ENCODE measurements at places on chromosomes 3 and 15.
A peak's percentile ranks its signal among the peaks of the same experiment; 100 is the strongest.

DNA sequence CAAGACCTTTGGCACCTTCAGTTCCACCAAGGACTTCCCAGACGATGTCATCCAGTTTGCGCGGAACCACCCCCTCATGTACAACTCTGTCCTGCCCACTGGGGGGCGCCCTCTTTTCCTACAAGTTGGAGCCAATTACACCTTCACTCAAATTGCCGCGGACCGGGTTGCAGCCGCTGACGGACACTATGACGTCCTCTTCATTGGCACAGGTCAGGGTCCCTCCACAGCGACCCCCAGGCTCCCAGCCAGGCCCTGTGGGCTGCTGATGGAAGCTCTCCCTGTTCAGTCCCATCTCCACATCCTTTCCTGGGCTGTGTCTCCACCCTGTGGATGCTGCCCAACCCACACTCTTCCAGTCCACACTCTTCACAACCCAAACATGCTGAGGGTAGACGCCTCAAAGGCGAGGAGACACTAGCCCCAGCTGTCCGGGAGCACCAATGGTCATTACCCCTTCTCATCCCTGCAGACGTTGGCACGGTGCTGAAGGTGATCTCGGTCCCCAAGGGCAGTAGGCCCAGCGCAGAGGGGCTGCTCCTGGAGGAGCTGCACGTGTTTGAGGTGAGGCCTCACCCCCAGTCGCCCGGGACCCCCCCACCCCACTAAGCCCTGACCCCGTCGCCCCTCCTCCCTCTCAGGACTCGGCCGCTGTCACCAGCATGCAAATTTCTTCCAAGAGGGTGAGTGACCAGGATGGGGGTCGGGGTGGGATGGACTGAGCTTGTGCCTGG, 4.3 kb upstream of the LSMEM2 start:
- DNase-seq = no peak

DNA sequence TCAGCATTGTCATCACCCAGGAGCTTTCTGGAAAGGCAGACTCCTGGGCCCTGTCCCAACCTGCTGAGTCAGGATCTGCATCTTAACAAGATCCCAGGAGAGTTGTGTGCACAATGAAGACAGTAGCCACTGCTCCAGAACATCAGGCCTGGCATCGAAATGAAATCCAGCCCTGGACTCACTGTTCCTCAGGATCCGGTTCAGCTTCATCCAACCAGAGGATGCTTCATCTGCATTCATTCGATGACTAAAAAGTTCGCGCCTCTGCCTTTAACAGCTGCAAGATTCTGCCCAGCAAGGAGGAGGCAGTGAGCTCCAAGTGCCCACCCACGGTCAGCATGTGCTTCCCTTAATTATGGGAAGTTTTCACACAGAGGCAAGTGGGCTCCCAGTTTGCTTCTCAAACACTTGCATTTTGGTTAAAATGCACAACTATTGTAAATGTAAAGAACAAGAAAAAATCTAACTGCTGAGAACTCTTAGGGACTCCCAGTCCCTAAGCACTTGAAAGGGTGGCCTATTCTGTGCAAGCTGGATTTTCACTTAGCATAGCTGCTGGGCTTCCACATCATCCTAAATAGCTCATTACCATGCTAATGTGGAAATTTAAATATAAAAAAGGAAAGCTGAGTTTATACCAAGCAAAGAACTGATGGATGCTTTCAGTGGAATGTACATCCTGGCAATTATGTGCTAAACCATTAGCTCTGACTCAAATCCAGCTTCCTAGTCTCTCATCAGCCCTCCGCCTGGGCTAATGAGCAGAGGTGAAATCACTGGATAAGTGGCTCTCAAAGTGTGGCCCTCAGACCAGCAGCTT, 25.5 kb upstream of the ESYT3 start:
- peak; percentile 28 for DNase-seq

DNA sequence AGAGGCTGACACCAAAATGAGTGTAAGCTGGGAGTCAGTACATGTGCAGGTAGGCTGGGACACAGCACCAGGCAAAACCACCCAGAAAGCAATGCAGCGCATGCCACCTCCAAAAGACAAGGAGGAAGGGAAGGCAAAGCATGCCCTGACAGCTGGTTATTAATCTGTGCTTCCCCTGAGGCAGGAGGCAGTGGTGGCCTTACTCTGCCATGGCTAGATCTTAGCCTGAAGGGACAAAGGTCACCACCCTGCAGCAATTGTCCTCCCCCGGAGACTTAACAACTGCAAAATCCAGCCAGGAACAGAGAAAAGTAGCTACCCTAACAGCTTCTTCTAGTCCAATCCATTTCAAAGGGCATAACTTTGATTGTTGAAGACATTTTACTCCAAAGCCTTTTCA, 73.7 kb downstream of the PLD1 start:
- DNase-seq = no peak

DNA sequence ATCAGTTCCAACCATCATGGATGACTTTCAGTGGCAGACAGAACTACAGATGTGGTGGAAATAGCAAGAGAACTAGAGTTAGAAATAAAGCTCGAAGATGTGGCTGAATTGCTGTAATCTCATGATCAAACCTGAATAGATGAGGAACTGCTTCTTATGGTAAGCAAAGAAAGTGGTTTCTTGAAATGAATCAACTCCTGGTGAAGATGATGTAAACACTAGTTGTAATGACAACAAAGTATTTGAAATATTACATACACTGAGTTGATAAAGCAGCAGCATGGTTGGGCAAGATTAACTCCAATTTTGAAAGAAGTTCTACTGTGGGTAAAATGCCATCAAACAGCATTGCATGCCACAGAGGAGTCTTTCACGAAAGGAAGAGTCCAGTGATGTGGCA, 131.7 kb upstream of the FAM3D start:
- DNase-seq = no peak

GRCh38 chr15:25893596-25893995, 30.5 kb upstream of the ATP10A start:
- DNase-seq = no peak

DNA sequence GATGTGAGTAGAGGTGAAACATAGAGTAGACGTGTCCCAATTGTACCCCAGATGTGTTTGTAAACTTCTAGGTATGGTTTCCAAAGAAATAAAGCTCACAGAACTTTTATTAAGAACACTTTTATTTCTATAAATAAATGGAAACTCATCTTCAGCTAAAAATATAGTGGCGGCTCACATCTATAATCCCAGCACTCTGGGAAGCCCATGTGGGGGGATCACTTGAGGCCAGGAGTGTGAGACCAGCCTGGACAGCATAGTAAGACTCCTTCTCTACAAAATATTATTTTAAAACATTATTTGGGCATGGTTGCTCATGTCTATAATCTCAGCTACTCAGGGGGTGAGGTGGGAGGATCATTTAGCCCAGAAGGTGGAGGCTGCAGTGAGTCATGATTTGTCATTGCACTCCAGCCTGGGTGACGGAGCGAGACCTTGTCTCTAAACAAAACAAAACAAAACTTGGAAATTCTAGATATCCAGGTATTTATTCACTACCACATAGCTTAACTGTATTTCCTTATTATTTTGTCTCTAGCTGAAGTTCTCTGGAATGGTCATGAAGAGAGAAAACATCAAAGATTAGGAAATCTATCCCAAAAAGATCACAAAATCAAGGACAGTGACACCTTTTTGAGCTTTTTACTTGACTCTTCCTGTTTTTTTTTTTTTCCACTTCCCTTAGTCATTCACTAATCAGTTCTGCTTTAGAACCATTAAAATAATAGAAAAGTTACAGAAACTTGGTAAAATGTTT, 258.1 kb downstream of the TIGIT start:
- DNase-seq = no peak

GRCh38 chr3:17307482-17307881, 422.7 kb downstream of the PLCL2 start:
- no peak for DNase-seq

- DNase-seq = no peak
Measured at GRCh38 chr15:99426431-99427105, 139.2 kb upstream of the MEF2A start.

DNA sequence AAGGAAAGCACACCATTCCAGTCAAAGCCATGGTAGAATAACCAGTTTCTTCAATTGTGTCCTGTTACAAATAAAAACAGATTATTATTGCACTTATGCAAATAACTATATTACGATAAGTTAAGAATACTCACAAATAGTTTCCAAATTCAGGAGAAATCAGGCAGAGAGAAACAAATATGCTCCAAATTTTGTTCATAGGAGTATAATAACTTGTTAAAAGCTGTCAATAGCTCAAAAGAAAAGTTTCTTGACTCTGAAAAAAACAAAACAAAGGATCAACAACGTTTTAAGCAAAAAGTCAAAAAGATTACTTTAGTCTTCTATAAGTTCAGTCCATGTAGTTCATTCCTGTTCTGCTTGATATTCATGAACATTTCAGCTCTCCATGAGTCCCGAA, 59.7 kb upstream of the BDH1 start:
- DNase-seq = no peak

- no peak for DNase-seq
Measured at GRCh38 chr3:11845651-11846050, 1.0 kb downstream of the TAMM41 start.

- no peak for DNase-seq
Measured at GRCh38 chr15:63094495-63094931, 27.1 kb upstream of the LACTB start.

DNA sequence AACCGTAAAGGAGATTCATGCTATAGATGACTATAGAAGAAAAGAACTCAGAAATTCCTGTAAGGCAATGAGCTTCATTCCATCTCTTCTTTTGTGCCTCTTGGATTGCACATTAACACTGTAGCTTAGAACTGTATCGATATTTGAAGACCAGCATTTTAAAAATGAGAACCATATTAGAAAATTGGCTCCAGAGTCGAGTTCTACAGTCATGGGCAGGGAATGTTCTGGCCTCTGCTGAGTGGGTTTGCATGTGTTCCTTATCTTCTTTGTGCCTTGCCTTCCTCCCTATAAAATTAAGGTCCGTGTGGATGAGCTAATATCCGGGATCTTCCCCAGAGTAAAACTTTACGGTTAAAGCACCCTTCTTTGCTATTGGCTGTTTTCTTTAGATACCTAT, 77.4 kb upstream of the PLCL2 start:
- no peak for DNase-seq

- no peak for DNase-seq
Measured at GRCh38 chr3:186985661-186986364, 55.5 kb downstream of the ST6GAL1 start.

GRCh38 chr15:101053261-101053660, 134.1 kb downstream of the LRRK1 start:
- no peak for DNase-seq

DNA sequence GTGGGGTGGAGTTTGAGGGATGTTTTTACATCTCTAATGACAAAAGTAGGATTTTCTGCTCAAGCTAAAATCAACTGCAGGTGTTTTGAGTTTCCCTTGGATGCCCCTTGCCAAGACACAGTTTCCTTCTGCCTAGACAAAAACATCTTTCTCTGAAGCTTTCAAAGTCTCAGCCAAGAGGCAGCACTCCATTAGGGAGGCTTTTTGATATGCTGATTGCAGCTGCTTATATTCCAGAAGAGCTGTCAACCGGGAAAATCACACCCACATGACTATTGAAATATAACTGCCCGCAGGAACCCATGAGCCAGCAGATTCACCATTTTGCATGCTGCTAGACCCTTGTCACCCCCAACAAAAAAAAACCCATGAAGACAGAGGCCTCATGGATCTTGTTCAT, 27.5 kb upstream of the ZNF148 start:
- DNase-seq = no peak

- no peak for DNase-seq
Measured at GRCh38 chr15:43954181-43954621, 127.4 kb downstream of the WDR76 start.

- DNase-seq = no peak
Measured at GRCh38 chr3:194205675-194206133, 69.8 kb downstream of the HES1 start.

GRCh38 chr3:182450942-182451787, 342.1 kb upstream of the ATP11B start:
- no peak for DNase-seq

- DNase-seq = no peak
Measured at GRCh38 chr3:95424279-95424678, 1361.4 kb downstream of the NSUN3 start.

GRCh38 chr3:149600634-149601033, 57.2 kb downstream of the WWTR1 start:
- DNase-seq = no peak

DNA sequence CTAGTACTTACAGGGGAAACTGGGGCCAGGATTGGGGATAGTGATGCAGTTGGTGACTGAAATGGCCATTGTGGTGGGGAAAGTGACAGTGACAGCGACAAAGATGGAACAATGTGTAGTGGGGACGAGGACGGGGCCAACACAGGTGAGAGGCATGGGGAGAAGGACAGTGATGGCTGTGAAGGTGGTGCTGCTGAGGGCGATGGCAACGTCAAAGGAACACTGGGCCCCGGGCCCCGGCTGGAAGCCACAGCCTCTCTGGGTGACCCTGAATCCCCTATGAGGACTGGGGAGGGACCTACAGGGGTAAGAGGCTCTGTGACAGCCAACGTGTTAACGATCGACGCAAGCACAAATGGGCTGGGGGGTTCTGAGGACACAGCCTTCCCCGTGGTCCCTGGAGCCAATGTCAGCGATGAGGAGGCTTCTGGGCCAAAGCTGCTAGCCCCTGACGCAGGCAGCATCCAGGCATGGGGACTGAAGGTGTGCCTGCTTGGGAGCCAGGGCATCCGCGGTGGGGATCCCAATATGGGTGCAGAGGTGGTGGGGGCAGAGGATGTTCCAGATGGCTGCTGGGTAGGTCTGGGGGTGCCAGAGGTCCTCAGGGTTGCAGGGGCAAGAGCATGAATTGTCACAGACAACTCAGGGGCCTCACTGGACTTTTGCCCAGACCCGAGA, 25.2 kb upstream of the GOLGA6C start:
- no peak for DNase-seq

DNA sequence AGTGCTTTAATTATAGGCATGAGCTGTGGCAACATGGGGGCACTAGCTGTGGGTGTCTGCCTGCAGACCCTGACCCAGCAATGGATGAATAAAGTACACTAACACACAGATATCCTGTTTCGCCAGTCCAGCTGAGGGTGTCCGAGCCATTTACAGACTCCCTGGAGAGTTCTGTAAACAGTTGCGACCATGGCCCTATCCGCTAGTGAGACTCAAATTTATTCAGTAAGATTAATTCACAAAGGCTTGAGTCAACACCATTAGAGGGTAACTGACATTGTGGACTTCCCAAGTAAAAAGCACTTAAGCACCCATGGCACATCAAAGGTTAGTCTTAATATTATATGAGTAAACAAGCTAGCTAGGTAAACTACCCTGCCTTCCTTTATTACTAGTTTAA, 161.6 kb downstream of the TBL1XR1 start:
- DNase-seq = no peak

GRCh38 chr3:35263477-35263876, 375.8 kb upstream of the ARPP21 start:
- no peak for DNase-seq
